ENCODE measurements at places on chromosomes 4 and X.
A peak's percentile ranks its signal among the peaks of the same experiment; 100 is the strongest.

DNA sequence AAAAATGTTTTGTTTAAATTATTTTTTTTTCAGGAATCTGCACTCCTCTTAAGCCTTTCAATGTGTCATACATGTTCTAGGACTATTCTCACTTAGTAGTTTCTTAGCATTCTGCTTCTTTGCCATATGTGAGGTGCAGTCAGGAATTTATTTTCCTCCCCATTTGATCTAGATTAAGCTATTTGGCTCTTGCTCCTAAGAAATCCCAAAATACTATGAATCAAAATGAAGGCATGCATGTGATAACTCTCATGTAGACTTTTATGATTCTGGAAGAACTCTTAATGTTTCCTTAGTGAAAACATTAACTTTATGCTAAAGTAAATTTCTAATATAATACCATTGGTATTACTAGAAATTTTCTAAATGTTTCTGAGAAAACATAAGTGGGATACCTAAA lies 664.5 kb downstream of the RAPGEF2 start:
- DNase-seq = no peak

DNA sequence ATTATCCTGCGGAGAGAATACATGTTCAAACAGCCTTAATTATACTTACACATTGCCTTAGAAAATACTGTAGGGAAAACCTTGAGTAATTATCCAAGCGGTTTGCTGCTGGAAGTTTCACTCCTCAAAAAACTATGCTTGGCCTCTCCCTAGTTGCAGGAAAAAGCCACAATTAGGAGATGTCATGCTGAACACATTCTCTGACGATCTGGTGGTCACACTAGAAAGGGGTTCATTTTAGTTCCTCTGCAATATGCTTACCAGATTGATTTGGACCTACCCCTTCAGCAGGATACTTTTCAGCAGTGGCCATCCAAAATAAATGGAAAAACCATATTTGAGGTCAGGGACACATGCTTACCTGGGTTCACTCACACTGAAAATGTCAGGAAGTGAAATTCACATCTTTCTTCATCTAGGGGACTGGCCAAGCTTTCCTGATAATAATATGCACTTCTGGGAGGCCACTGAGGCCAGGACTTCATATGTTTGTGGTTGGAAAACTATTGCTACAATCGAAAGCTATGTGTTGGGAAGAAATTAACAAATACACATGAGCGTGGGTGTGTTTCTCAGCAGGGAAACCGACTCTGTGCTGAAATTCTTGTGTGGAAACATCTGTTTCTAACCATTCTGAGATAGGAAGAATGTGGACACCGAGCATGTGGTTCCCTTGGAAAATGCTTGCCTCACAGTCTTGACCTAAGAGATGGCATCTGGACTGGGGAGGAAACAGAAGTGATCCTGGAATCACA lies 68.8 kb downstream of the ATXN3L start:
- DNase-seq = no peak

- DNase-seq = no peak
Observed at GRCh38 chrX:47184486-47184885, 9.1 kb upstream of the UBA1 start.

DNA sequence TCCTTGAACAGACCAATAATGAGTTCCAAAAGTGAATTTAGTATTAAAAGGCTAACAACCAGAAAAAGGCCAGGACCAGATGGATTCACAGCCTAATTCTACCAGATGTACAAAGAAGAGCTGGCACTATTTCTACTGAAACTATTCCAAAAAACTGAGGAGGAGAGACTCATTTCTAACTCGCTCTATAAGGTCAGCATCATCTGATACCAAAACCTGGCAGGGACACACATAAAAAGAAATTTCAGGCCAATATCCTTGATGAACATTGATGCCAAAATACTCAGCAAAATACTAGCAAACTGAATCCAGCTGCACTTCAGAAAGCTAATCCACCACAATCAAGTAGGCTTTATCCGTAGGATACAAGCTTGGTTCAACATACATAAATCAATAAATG lies 35.8 kb upstream of the USP46 start:
- DNase-seq = no peak

DNA sequence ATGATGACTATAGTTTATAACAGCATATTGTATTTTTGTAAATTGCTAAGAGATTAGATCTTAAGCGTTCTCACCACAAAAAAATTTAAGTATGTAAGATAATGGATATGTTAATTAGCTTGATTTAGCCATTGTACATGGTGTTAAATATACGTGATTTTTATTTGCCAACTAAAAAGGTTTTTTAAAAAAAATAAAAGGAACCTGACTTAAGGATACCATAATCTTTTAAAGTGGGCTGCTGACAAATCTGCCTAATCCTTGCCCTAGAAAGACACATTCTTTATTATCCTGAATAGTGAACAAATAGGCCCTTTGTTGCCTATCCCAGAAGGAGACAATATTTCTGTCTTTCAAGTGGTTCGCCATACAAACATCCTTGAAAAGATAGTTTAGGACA lies 94.6 kb upstream of the FAM47C start:
- no peak for DNase-seq

- no peak for DNase-seq
Observed at GRCh38 chr4:153781717-153782416, 7.0 kb downstream of the SFRP2 start.

DNA sequence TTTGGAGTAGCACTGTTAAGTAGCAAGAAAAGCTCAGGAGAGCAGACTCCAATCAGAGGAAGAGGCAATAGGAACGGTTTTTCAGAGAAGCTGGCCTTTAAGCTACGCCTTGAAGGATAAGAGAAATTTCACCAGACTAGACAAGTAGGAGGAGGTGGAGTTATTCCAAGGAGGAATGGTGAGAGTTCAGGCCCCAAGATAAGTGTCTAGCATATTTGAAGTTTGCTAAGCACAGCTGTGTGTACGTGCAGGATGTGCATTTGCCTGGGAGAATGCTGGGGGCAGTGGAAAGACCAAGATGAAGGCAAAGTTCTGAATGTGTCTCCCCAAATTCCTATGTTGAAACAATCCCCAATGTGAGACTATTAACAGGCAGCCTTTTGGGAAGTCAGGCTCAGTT lies 91.6 kb downstream of the SOWAHB start:
- no peak for DNase-seq

- no peak for DNase-seq
Observed at GRCh38 chr4:122252584-122252983, 100.5 kb downstream of the BLTP1 start.

DNA sequence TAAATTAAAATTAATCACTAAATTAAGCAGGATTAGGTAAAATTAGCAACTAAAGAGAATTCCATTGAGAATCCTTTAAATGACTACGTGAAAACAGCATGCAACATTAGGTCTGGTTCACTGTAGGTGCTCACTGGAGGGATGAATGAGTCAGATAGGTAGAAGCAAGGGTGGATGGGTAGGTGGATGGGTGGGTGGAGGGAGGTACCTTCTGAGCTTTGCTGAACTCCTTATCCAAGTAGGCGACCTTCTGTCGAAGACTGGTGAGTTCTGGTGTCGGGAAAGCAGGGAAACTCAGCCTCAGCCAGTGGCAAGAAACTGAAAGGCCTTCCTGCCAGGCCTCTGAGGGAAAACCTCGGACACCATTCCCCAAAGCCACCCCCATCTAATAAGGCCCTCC lies 3.0 kb downstream of the GRIPAP1 start:
- DNase-seq = no peak

DNA sequence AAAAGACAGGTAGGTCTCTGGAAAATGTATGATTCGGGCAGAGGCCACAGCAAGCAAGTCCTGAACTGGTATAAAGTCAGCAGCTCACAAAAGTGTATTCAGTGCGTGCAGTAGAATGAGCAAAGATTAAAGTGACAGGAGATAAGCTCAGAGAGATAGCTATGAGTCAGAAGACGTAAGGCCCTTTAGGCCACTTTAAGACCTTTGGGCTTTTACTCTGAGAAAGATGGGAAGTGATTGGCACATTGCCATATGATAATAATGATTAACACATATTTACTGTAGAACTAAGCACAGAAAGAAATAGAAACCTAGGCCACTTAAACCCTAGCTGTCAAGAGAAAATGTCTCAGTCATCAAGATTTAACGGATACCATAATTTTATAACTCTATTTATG lies 51.7 kb downstream of the TBCK start:
- no peak for DNase-seq

GRCh38 chr4:56684320-56685050 lies 3.4 kb upstream of the HOPX start:
- DNase-seq = no peak

GRCh38 chr4:101141230-101141629 lies 206.1 kb downstream of the PPP3CA start:
- DNase-seq = no peak

DNA sequence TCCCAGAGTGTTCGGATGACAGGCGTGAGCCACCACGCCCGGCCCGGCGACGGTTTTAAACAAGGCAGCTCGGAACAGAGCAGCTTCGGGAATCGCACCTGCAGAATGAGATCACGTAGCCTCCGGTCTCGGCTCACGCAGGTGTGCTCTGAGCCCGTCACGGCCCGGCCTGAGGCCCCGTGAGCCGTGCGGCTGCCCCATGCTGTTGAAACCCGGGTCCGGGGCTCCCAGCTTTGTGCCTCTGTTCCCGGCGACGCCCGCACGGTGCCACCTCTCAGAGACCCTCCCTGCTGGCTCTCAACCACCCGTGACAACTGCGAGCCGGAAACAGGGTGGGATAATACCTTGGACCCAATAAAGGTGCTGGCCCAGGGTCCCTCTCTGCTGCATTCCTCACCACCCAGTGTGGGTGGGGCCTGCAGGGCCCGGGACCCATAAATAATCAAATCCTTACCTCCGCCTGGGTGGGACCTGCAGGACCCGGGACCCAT lies 13.4 kb upstream of the PLCXD1 start:
- no peak for DNase-seq

DNA sequence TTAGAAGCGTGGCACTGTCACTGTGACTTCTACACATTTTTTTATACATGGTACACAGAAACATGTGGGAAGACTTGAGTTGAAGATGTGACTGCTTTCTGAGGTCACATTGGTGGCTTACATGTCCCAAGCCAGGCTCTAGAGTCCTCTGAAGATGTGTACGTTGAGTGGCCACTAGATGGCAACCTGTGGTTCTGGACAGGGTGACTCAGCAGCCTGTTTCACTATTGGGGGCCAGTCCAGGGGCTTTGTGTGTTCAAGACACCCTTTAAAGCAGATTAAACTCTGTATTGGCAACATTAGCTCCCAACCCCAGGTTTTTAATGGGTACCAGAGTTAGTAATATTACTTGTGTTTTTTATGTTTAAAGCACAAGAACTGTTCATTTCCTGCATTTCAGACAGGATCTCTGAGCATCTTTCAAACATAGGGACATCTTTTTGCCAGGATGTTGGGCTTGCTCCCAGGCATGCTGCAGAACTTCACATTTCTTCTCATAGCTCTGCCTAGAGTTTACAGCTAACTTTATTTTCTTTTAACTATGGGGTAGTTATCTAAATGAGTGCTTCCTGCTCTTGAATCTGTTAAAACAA lies 53.0 kb downstream of the DCUN1D4 start:
- DNase-seq = peak; percentile 62

DNA sequence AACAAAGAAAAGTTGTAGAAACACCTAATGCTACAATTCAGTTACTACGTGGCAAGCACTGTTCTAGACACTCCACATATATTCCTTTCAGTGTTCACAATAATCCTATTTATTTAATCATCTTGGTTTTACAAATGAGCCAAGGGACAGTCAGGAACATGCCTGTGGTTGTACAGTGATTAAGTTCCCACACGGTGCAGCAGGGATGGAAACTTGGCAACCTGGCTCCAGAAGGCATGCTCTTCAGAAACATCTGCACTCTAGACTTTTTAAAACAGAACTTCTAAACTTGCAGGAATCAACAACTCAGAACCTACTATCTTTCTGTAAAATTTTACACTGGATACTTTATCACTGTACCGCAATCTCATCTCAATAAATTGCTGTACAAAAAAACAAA lies 32.1 kb downstream of the TAPT1 start:
- no peak for DNase-seq

DNA sequence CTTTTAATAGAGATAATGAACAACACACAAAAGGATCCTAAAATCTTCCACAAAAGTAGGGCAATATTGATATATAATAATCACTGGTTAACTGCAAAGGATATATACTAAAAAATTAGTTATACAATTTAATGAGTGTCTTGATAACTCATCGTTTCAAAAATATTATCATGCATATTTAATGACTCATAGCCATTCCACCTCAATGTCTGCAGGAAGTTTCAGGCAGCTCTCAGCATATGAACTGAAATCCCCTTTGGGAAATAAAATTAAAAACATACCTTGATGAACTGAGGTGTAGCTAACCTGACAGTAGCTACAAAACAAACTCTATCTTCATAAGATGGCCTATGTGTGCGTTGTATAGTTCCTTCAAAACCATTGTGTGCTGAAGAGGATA lies 62.9 kb downstream of the TMEM165 start:
- no peak for DNase-seq

DNA sequence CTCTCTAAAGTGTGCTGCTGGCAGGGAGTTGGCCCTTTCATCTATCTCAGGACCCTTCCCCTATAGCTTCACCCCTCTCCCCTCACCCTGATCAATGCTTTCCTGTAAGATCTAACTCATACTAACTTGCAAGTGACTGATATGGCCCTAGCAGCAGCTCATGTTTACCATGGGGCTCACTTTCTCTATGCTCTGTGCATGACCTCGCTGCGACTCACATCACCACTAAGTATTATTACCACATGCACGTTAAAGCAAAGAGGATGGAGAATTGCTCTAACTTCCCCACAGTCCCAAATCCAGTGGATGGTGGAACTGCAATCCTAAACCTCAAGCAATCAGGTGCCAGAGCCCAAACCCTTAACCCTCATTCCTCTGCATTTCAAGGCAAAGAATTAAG lies 626.6 kb downstream of the MID1IP1 start:
- DNase-seq = no peak

Measured in H1 (cell line).